ENCODE measurements at places on chromosomes 2 and 18. TPM values are rescaled to one million over a fixed set of nuclear protein-coding genes. Genes with fewer than 3 reads are reported as not detected.

DCDC2C gene
- total RNA-seq: not detected

HRH4 gene
- not detected for total RNA-seq

DNA sequence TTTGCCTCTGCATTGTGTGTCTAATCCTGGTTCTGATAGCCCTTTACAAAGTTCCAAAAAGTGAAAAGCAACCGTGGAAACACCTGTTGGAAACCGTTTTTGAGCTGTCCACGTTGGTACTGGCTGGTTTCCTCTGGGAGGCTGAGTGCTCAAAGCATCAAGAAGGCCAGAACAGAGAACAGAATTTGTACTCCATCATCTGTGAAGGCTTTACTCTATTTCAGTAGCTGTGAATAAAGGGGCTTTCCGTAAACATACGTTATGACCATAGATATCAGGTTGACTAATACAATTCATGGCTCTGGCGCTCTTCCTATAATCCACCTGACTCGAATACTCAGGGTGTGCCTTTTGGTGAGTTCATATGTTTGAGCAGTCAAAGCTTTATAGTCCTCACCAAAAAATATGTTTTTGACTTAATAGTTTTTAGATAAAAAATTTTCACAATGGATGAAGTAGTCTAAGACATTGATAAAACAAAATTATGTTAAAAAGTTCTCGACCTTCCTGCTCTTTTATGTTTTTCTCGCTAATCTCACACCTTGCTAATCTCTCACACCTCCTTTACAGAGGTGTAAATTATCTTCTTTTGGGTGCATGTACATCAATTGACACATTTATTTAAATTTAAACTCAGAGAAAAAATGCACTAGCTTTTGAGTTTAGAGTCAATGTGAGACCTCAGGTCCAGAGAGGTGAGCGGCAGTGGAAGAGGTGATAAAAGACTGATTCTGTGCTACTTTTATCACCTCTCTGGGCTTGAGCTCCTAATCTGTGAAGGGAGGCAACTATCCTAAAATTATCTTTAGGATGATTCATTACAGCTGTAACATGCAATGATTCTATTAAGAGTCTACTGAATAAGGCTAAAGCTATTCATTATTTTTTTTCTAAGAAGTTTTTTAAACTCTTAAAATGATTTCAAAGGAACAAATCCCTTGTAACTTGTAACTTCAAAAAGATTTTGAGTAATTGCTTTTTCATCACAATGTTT, 65.3 kb downstream of the CXCR4 start:
- DNase-seq: no peak

GRCh38 chr2:33298233-33298632, 178.2 kb upstream of the RASGRP3 start:
- DNase-seq: no peak
